ENCODE measurements at places on chromosomes 16 and 17. TPM values are rescaled to one million over a fixed set of nuclear protein-coding genes. Genes with fewer than 3 reads are reported as not detected.

The NPIPB6 gene
- 0.55 TPM for total RNA-seq

The MYO1C gene
- 54.6 TPM for total RNA-seq

The SULT1A1 gene
- 0.43 TPM for total RNA-seq

The TEN1 gene
- total RNA-seq = 75.4 TPM

The CHD9NB gene
- 1.2 TPM for total RNA-seq

The MILR1 gene
- not detected for total RNA-seq

The TOB1 gene
- total RNA-seq = 23.3 TPM

The SLFN5 gene
- total RNA-seq = 36.7 TPM

The ABCC6 gene
- total RNA-seq = 0.24 TPM

The EFNB3 gene
- 3.7 TPM for total RNA-seq

The RARA gene
- 9.0 TPM for total RNA-seq

The MLKL gene
- 7.9 TPM for total RNA-seq

The GPR142 gene
- total RNA-seq = not detected

The DVL2 gene
- total RNA-seq = 86.9 TPM

The GAST gene
- total RNA-seq = not detected

The OR1F1 gene
- total RNA-seq = 0.21 TPM

The GSG1L gene
- not detected for total RNA-seq

The SCPEP1 gene
- total RNA-seq = 141 TPM

The FAM117A gene
- total RNA-seq = 6.3 TPM

The KRT27 gene
- 5.9 TPM for total RNA-seq

The NSF gene
- 48.5 TPM for total RNA-seq

The CNTNAP4 gene
- total RNA-seq = 3.8 TPM

All from SK-MEL-5 (cell line).